ENCODE measurements at places on chromosomes 2 and 18.

GRCh38 chr18:61241260-61241853 lies 91.9 kb upstream of the CDH20 start:
- no peak for DNase-seq

DNA sequence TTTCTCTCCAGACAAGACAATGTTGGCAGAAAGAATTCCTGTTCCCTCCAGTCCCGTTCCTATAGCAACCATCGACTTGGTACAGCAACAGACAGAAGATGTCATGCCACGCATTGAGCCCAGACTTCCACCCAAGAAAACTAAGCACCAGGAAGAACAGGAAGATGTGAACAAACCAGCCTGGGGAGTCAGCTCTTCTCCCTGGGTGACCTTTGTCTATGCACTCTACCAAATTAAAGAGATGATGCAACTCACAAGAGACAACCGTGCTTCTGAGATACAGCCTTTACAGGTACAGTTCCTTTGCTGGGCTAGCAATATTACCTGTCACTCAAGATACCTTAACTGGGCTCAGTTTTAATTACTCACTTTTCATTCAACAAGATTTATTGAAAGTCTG lies 37.1 kb downstream of the NEMP2 start:
- DNase-seq = no peak

DNA sequence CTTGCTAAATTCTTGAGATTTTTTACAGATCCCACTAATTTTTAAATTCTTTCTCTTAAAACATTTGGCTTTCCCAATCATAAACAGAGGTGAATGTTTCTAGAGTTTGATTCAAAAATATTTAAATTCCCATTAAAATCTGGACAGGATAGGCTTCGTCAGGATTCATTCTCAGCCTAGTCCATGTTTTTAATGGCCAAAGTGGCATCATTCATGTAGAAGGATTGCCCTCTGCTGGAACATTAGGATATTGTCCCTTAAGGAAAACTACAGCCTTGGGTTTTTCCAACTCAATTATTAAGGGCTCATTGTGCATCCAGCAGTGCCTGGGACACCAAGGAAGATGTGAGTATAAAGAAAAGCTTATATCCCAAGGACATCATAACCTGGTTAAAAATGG lies 71.7 kb downstream of the TPGS2 start:
- DNase-seq = no peak

GRCh38 chr2:1830936-1831619 lies 86.8 kb upstream of the PXDN start:
- DNase-seq = no peak

DNA sequence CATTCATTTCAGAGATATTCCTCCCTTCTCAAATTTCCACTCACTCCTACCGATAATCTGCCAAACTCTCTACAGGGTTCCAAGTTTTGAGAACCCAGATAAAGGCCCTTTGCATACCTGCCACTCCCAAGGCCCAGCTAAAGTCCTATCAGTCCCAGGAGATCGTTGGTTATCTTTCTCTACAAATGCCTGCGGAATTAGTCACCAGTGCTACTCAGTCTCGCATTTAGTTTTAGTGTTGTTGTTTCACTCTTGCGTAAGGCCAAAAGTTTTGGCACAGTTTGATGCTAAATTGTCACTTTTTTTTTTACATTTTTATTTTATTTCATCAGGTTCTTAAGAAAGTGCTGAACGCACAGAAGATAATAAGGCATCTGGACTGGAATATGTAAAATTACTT lies 29.2 kb upstream of the SETBP1 start:
- no peak for DNase-seq
